ENCODE measurements at places on chromosomes 7 and 10. TPM values are rescaled to one million over a fixed set of nuclear protein-coding genes. Genes with fewer than 3 reads are reported as not detected.

- no peak for DNase-seq
Measured at GRCh38 chr10:96360766-96361165, 2.0 kb upstream of the OPALIN start.

- DNase-seq, result no peak
Measured at GRCh38 chr10:69896606-69897231, 95.0 kb downstream of the COL13A1 start.

GRCh38 chr10:37535459-37536246 is 321.8 kb downstream of the ZNF248 start:
- no peak for DNase-seq

GRCh38 chr10:10847387-10847786 is 170.3 kb upstream of the CELF2 start:
- DNase-seq, result no peak

DNA sequence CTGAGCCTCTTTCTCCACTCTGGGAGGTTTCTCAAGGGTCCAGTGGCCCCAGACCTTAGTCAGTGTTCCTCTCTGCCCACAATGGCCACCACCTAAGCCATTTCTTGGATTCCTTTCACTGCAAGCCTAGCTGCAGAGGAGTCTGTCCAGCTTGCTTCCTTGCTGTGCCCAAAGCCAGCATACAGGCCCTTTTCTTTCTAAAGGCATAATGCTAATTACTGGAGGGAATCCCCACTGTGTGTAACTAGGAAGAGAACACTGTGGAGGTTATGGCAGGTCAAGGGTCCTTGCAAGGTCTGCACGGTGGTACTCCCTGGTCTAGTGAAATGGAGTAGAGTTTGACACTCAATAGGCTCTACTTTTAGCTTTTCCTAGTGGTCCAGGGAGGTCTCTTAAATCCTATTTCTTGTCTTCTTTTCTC is 70.4 kb upstream of the CC2D2B start:
- no peak for DNase-seq

- no peak for DNase-seq
Measured at GRCh38 chr7:37363536-37364491, 84.8 kb downstream of the ELMO1 start.

- no peak for DNase-seq
Measured at GRCh38 chr10:74275755-74276290, 124.8 kb downstream of the ADK start.

GRCh38 chr7:35480806-35481205 is 214.1 kb downstream of the HERPUD2 start:
- no peak for DNase-seq

DNA sequence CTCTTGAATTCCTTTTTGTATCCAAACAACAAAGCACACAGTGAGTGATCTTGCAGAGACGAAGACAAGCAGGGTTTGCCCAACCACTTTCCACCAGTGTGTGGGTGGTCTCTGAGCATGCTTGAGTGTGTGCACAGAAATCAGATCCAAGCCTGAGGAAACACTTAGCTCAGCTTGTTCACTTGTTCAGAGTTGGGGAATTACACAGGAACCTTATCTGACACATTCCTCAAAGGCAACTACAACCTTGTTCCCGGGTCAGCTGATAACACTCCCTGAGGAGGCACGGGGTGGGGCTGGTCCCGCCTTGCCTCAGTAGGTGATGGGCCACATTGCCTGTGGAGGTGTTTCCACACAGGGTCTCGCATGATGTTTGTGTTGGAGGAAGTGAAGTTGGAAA is 216.9 kb downstream of the DYNC1I1 start:
- no peak for DNase-seq

- no peak for DNase-seq
Measured at GRCh38 chr7:44305564-44306507, 19.6 kb downstream of the CAMK2B start.

DNA sequence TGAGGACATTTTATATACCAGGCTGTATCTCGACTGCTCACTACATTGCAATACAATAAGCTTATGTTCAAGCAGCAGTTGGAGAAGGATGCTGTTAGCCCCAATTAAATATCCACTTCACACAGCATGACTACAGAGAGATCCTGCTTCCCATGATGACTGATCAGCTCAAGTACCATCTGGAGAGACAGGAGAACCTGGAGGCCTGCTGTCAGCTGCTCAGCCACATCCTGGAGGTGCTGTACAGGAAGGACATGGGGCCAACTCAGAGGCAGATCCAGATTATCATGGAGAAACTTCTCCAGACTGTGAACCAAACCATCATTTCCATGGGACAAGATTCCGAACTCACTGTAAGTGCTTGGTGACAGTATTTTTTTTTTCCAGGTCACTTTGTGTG is 22.5 kb downstream of the RNF133 start:
- no peak for DNase-seq

DNA sequence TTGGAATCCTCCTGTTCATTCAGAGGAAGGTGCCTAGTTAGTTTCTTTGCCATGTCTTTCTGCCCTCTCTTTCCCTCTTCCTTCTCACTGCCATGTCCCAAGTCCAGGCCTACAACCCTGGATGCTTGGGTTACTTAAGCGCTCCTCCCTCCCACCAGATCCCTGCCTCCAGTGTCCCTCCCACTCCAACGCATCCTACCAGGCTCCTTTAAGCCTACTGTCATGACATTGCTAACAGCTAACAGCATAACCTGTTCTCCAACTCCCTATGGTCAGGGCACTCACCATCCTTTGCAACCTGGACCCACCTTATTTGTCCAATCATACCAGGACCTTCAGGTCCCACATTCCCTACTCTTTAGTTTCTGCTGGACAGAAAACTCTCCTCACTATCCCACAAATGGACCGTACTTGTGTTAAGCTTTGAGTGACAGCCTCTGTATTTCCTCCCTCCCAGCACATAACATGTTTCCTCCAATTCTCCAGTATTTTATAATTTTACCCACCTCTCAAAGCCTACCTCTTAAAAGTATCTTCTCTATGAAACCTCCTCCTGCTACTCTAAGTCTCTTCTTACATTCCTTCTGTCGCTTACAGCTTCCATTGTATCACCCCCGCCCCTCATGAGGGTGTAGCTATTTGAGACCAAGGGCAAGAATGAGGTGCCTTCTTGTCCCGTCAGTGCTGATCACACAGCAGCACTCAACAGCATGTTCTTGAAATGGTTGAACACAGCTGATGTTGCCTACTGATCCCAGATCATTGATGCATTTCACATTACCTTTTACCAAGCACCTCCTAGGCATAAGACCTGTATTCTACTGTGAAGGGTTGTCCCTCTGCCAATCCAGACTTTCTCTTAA is 1.7 kb downstream of the BLNK start:
- no peak for DNase-seq

Gene TRIM50
- not detected for total RNA-seq

Gene SPDYE5
- total RNA-seq, result not detected

Gene NKX6-2
- total RNA-seq, result not detected

Data from glomerular endothelial cell (primary cell).